ENCODE measurements at places on chromosomes 12 and 14.
A peak's percentile ranks its signal among the peaks of the same experiment; 100 is the strongest.

DNA sequence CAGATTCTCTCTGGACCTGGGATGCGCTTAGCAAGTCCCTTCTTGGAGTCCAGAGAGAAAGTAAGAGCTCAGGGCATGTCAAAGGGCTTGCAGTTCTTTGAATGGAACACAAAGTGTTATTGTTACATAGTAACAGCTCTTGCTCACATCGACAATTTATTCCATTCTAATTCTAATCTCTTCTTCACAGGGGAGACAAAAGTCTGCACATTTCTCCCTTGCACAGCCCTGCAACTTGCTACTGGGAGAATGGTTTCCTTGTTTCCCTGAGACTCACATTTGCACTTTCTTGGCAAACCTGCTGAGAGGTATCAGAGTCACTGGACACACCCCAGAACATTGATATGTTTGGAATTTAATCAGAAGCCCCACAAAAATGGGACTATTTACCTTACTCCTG is 209.9 kb upstream of the IGF1 start:
- no peak for DNase-seq

- DNase-seq, result no peak
These were observed 83.9 kb downstream of the PIK3C2G start for GRCh38 chr12:18345021-18345735.

- DNase-seq, result no peak
These were observed 27.3 kb downstream of the DEPDC4 start for GRCh38 chr12:100239589-100239988.

- DNase-seq, result no peak
These were observed 38.1 kb upstream of the NPAS3 start for GRCh38 chr14:32900547-32900946.

DNA sequence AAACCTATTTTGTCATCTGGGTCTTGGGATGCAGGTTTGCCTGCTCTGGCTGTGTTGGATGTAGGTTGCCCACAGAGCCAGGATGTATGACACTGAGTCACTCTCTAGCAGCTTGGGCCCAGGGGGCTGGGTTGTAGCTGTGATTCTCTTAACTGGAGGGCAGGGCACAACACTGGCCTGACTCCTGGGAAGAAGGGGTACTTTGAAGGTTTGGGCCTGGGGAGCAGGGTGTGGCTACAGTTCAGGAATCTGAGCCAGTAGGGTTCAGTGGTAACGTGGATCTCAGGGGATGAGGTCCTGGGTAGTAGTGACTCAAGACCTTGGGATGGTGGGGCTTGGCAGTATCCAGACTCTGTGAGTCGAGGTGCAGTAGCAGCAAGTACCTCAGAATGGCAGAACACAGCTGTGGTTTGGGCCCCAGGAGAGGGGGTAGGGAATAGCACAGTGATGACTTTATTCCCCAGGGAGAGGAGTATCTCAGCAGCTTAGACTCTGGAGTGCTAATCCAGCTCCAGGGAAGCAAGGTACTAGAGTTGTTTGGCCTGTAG is 25.7 kb downstream of the TBC1D15 start:
- no peak for DNase-seq

DNA sequence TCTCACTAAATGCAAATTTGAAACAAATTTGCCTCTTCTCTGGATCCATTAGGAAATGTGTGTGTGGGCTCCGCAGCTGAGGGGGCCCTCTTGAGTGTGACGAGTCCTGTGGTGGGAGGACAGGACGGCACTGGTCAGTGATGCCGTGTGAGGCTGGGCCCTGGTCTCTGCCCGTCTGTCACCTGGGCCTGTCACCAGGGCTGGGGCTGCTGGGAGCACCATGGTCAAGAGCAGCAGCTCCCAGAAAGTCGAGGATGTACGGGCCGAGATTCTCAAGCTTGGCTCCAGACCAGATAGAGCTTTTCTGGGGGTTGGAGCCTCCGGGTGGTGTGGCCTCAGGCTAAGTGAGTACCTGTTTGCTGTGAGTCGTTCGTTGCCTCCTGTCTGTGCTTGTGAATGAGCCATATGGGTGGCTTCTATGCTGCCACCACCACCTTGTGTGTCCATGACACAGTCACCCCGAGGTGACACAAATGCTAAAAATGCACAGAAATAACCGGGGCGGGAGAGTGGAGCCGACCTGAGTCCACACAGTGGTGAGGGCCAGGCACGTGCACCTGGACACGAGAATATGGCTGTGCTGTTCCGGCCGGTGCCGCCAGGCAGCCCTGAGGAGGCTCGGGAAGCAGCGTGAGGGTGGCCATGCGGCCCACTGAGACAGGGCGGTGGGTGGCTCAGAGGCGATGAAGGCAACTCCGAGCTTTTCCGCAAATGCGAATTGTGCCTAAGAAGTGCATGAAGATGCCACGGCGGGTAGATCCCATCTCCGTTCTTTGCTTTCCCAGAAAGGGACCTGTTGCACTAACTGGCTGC is 8.7 kb downstream of the PGAM5 start:
- no peak for DNase-seq

- DNase-seq, result peak; percentile 89
These were observed at the start of gene LRP1 for GRCh38 chr12:57127726-57128518. LRP1 (plus strand) TSS chr12:57128483; CDS start chr12:57128965, 482 bp downstream.

DNA sequence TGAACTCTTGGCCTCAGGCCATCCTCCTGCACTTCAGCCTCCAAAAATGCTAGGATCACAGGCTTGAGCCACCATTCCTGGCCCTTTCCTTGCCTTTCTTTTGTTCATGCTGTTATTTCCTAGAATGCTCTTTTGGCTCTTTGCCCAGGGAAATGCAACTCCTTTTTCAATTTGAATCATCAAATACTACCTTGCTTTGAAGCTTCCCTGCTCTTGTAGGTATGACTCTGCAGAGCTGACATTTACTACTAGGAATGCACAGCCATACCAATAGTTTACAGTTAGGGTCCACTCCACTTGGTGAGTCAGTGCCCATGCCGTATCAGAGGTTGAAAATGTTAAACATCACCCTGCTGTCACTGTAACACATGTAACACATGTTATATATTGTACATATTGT is 107.0 kb upstream of the CRY1 start:
- no peak for DNase-seq

DNA sequence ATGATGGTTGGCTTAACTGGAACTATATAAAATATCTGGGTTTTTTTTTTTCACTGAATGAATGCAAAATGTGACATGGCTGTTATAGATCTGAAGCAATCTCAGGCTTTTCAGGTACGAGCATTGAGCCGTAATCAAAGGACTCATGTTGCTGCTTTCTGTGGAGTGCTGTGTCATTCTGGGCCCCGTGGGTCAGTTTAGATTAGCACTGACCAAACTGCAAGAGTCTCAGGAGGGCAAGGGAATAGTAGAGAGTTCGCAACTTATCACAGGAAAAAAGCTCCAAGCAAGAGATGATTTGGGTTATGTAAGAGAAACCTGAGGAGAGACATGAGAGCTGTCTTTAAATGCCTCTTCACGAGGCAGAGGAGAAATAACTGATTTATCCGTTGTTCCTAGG is 59.1 kb downstream of the UBR7 start:
- DNase-seq, result no peak

GRCh38 chr14:76720382-76720813 is 40.9 kb upstream of the VASH1 start:
- DNase-seq, result peak; percentile 54

- DNase-seq, result no peak
These were observed 10.0 kb downstream of the SFSWAP start for GRCh38 chr12:131720921-131721320.

- no peak for DNase-seq
These were observed 54.0 kb downstream of the TRAFD1 start for GRCh38 chr12:112179341-112179740.

DNA sequence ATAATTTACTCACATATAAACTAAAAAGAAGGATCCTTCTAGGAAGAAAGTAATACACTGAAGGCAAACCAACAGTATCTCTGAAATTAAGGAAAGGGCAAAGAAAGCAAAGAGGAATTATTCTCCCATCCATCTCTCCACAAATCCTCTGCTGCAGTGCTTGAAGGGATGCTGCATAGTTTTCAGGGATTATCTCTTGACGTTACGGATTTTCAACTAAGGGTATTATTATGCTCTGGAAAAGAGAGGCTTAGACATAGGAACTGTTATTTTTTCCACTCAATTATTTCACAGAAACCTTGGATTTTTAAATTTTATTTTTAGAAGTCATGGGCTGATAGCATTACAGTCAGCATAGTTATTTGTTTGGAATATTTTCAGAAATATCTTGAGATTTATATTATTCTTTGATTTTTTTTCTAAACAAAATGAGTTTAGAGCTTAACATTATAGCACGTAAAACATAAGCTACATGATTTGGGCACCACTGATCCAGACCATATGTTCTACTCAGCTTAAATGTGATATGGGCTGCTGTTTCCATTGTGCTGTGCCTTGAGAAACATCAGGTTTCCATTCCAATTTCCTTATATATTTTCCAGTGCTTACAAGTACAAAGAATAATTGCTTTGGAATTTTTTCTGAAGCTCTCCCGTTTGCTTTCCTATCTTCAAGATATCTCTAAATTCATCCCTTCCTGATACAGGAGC is 57.9 kb upstream of the DCN start:
- DNase-seq, result no peak

DNA sequence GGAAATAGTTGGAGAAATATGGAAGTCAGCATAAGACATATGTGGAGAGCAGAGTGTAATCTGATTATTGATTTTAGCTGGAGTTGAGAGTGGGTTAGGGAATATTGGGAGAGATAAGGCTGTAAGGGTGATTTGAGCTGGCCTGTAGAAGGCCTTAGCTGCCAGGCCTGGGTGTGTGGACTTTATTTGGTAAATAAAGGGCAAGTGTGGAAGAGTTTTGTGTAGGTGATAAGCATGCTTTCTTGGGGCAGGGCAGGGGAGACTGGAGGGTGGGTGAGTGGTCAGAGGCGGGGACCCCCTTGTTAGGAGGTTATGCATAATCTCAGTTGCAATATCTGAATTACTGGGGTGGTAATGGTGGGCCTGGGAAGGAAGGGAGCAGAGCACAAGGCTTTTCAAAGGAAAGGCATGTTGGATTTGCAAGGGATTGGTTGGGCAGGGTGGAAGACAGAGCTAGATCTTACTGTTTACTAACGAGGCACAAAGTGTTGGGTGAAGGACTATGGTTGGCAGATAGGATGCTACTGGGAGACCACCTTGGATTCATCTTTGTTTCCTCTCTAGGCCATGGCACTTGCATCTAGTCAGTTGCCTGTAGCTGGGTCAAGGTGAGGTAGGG is 5.5 kb downstream of the KHNYN start:
- DNase-seq, result peak; percentile 53

GRCh38 chr14:75232597-75232996 is 46.0 kb upstream of the FOS start:
- no peak for DNase-seq

DNA sequence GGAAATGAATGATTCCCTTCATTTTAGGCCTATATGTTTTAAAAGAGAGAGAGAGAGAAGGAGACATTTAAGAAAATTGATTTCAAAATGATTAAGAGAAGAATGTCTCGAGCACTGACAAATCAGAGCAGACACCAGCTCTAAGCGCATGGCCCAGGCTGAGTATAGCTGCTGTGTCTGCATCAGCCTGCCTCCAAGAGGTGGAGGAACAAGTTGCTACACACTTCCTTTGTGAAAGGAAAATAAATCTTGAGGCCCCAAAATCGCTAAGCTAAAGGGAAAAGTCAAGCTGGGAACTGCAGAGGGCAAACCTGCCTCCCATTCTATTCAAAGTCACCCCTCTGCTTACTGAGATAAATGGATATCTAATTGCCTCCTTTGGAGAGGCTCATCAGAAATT is 728.7 kb upstream of the TMEM132C start:
- no peak for DNase-seq

DNA sequence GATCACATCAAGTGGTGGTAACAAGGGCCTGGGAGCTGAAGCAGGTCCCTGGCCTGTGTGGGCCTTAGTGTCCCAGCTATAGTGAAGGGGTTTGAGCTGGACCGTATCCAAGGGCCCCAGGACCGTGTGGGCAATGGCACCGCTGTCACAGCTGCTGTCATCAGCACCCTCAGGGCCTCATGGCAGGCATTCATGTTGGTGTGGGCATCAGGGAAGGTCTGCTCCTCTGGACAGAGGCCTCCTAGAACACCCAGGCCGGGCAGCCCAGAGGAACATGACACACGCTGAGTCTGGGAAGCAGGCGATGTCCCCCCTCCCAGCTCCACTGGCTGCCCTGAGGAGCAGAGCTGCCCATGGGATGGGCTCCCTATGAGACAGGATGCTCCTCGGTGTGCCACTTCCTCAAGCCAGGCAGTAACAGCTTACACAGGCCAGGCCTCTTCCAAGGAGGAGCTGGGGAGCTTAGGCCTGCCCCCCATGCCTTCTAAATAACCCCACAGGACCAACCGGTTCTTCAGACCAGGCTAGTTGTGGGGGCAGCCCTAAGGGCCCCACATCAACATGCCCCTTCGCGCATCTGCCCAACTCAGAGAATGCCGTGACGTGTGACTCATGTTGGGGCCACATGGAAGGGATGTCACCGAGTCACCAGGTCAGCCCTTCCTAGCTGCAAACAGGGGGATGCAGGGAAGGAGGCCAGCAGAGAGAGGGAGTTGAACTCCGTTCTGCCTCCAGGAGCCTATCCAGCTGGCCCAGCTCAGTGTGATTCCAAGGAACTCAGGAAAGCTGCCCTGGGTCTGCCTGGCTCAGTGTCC is 80.4 kb downstream of the PITPNM2 start:
- no peak for DNase-seq

DNA sequence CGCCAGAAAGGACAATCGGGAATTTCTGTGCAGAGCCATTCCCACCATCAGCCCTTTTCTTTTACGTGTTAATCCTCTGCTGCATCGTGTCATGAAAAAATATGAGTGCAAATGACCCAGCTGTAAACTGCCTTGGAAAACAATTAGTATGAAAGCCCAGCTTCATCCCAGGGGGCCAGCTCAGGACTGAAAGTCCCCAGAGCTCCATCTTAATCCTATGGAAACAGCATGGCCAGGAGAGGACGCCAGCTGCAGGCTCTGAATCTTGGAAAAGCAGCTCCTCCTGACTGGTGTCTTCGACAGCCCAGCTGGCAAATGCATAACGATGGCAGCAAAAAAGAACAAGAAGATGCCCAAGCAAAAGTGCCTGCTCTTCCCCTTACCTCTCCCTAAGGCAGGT is 191.5 kb downstream of the NTF3 start:
- no peak for DNase-seq

GRCh38 chr12:122893208-122894153 is 2.4 kb downstream of the VPS37B start:
- no peak for DNase-seq

DNA sequence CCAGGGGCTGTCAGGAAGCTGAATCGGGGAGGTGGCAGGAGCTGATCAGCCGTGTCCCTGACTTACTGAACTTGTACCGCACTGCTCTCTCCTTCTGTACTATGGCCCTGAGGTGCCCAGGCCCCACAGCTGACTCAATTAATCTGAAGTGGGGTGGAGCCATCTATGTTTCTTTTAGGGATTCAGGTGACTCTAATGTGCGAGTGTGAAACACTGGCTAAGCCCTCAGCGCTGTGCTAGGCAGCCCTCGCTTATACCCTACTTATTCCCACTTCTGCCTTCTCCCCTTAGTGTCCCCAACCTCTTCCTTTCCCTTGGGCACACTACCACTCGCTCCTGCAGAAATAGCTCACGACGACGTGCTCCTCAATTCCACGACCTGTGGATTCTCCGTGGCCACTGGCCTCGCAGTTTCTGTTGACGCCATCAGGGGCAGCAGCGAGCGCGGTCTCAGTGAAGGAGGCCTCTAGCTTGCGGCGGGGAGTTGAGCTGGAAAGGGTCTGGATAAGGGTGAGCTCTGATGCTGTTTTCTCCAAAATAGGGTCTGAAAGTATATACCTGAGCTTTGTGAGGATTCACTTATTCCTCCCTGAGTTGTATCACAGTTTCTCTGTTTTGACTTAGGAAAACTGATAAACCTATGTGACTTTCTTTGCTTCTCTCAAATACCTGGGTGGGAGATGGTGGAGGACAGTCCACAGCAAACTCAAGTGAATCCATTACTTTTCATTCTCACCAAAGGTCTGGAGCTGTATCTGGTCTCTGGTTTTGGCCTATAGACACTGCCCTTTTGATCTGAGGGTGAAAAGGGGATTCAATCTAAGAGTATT is 167.6 kb downstream of the SLC41A2 start:
- peak; percentile 75 for DNase-seq
